ENCODE measurements at places on chromosomes 5 and 9.

- DNase-seq = peak; percentile 85
Observed at GRCh38 chr5:72179028-72179815, 71.9 kb downstream of the MAP1B start.

DNA sequence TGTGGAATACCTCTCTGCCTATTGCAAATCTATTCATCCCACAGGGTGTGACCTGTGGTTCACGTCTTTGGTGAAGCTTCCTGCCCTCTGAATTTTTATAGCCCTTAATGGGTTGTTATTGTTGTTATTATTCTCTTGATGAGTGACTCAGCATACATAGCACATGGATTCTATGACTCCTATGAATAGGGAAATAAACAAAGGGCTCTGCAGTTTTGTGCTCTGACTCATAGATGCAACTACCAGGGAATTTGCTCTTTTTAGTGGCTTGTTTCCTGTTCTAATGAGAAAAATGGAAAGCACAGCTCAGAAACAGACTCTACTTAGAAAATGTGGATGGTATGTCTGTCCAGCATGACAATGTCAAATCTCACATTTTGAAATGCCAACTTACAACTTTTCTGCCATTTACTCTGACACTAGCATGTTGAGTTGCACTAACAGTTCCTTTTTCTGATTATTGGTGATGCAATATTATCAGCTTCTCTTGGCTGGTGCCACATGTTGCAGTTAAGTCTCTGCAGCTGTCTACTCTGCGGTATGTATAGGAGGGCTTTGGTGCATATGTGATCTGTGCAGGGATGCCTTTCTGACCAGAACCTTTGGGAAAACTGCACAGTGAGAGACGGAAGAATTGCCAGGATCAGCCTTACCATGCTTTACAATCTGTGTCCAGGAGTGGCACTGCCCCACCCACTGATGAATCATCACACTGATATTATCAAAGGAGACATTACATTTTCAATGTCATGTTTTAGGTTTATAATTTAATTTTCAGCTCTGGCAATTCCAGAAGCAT is 996.4 kb upstream of the WWC1 start:
- peak; percentile 66 for DNase-seq

DNA sequence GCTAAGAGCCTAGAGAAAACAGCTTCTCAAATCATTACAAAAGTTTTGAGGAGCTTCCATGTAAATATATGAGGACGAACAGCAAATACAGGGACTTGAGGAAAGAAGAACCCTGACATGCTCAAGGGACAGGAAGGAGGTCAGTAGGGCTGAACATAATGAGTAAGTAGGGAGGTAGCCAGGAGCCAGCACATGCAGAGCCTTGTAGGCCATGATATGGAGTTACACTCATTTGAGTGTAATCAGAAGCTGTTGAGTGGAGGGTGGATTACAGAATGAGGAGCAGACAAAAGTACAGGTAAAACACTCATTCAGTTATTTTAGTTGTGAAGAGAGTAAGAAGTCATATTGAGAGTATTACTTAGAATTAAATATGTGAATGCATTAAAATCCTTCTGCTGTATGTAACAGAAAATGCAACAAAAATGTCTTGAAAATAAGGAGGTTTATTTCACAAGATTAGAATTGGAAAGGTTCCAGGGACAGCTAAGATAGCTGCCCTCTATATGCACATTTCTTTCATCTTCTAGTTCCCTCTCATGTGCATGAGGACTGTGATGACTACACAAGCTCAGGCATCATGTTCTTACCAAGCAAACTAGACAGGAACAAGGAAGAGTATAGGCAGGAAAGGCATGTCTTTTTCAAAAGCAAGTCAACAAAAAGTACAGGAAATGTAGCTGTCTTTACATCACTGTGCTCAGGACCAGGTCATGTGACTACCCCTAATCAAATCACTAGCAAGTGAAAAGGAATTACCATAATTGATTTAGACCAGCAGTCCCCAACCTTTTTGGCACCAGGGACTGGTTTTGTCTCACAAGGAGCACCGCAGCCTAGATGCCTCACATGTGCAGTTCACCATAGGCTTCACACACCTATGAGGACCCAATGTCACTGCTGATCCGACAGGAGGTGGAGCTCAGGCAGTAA is 87.2 kb downstream of the TMEM232 start:
- no peak for DNase-seq

DNA sequence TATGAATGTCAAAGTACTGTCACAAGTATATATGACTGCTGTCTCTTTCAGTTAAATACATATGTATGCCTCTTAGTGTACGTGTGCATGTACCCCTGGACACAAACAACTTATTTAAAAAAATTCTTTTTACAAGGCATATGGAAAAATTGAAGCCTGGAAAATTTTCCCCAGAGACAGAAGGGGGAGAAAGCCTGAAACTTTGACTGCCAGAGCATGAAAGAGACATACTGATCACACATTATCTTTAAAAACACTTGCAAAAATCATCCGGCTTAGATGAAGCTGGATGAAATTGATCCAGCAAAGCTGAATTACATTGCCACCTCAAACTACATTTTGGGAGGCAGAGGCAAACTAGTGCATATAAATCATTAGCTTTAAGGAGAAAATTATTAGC is 88.0 kb upstream of the NFIB start:
- DNase-seq = no peak

DNA sequence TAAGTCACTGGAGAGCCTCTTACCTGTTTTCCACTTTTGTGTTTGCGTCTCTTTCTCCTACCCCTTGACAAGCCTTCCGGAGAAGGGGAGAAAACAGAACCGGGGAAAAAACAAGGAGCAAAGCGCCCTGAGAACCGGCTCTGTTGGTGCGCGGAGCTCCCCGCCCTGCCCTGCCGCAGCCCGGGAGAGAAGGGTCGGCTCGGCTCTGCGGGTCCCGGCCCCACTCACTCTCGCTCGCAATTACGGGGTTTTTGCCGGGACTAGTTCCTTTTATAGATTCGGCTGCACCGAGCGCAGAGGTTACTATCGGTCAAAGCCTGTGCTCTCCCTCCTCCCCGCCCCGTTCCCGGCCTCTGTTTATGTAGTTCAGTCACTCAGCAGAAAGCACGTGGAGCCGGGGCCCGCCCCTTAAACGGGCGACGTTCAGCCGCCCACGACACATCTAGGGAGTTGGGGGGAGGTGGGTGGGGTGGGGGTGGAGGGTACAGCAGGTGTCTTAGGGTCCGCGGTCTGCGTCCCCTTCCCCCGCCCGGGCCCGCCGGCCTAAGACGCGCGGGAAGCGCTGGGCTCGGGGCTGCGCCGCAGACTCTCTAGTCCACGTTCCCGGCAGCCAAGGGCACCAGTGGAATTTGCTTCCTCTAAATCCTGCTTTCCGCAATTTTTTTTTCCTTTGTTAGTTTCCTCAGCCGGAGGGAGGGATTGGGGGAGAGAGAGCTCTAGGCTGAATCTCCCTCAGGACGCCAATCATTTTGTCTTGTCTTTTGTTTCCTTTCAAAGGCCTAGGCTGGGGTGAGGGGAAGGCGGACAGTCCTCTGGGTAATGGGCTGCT is at the start of gene ABCA1:
TSS of gene ABCA1 (minus strand) at position 244 of the 829 bp plus-strand sequence. CDS start 24,476 bp downstream, outside the sequence.
- DNase-seq = peak; percentile 89

DNA sequence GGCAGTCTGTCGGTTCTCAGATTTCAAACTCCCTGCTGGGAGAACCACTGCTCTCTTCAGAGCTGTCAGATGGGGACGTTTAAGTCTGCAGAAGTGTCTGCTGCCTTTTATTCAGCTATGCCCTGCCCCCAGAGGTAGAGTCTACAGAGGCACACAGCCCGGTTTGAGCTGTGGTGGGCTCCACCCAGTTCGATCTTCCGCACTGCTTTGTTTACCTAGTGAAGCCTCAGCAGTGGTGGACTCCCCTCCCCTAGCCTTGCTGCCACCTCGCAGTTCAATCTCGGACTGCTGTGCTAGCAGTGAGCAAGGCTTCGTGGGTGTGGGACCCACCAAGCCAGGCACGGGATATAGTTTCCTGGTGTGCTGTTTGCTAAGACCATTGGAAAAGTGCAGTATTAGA is 8.0 kb downstream of the SLC27A6 start:
- DNase-seq = no peak

DNA sequence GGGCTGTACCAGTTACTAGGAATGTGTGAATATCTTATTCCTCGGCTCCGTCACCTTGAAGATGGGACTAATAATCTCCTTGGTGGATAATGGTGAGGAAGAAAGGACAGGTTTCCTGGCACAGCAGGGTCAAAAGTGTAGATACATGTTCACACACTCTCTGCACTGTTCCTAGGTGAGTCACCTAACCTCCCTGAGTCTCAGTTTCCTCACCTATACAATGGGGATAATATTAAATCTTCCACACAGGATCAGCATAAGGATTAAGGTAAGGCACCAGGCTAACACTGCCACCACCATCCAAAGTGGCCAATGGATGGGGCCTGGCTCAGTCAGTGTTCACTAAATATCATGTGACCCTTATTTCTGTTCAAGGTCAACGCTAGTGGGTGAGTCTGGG is 66.9 kb downstream of the PSMB7 start:
- DNase-seq = peak; percentile 22

DNA sequence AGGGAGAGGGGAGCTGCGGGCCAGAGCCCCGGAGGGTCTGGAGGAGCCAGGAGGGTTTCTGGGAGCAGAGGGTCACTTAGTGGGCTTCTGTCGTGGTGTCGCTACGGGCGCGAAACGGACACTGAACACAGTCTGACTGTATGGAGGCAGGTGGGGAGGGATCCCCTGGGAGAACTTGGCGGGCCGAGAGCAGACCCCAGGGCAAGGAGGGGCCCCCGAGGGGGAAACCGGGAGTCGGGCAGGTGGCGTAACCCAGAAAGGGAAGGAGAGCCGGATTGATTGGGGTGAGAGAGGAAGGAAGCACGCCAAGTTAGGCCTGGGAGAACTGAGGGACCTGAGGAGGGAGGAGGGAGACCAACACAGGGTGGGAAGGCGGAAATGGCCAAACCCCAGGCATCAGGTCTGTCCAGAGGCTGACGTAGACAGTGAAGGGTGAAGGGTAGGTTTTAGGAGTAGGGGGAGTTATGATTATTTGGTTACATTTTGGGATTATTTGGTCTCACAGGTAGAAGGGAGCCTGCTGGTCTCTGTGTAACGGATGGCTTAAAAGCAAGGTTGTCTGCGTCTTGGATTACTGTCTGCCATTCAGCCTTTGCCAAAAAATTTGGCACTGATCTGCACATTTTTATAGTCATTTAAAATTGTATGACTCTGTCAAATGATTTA is 3.3 kb upstream of the MSMP start:
- DNase-seq = no peak

- no peak for DNase-seq
Observed at GRCh38 chr9:129505270-129505902, 115.5 kb downstream of the C9orf50 start.

DNA sequence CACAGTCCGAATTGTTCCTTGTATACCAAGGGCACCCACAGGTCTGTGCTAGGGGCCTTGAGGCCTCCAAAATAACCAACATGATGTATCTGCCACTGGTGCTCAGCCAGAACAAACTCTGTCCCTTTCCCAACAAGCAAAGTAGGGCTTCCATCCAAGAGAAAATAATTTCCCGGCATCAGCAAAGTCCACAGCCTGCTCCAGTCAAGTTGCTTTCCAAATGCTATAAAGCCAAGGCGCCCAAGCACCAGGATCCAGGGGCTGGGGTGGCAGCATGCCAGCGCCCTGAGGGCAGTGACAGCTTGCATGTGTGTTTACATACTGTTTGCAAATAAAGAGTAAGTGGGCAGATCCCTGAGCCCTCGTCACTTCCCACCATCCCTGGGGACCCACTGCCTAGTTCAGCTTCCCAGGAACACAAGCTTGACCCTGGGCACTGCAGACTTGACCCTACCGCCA is 155.9 kb downstream of the ERCC6L2 start:
- no peak for DNase-seq

DNA sequence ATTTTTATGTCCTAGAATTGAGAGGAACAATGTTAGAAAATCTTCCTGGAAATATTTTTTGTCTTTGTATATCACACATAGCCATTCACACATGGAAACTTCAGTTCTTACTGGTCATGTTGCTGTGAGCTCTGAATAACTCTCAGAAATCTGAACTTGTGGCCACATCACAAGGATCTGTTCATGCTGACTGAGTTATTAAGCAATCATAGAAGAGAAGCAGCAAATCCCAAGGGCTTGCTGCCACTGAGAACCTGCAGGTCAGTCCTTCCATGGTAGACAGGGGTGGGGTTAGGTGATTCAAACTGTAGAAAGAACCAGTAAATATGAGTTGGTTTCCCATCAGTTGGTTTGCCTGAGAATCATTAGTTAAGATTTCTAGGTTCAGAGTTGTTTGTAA is 27.6 kb downstream of the SGCD start:
- DNase-seq = no peak

DNA sequence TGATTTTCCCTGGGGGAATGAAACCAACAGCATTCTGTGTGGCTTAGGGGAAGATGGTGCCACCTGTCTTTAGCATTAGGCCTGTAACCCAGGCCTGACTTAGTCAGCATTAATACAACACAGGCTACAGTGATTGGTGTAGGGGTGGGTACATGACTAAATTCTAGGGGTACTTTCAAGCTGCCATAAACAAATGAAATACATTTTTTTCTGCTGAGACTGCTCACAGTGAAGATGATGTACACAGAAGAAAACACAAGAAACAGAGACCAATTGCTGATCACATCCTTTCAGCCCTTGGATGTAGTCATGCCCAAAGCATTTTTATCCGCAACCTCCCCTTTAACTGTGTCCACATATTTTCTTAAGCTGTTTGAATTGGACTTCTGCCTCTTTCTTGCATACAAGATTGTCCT is 527.2 kb downstream of the KCTD16 start:
- DNase-seq = no peak

- no peak for DNase-seq
Observed at GRCh38 chr9:129850821-129851550, 15.7 kb downstream of the USP20 start.

GRCh38 chr5:118611332-118611945 is 376.9 kb downstream of the DTWD2 start:
- DNase-seq = no peak

GRCh38 chr5:146041180-146041789 is 64.1 kb downstream of the PLAC8L1 start:
- no peak for DNase-seq

DNA sequence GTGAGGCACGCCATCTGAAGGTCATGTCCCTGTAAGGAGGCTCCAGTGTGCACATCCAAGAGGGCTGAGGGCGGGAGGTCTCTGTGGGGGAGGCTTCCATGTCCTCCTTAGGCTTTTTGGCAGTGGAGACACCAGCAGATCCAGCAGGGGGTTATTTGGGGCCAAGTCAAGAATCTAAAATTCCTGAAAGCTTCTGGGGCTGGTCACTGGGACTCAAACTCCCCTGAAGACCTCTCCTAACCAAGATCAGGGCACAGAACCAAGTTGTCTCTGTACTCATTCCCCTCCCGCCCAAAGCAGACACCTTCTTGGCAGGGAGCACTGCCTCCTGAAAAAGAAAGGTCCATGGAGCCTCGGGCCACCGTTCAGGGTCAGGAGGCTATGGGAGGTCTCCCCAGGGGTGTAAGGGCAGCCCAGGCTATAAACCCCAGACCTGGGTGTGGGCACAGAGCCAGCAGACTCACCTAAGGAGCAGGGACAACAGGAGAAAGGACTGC is 127.4 kb upstream of the ADRA1B start:
- DNase-seq = no peak

- DNase-seq = no peak
Observed at GRCh38 chr5:106154280-106154716, 1516.4 kb downstream of the EFNA5 start.

Data from RWPE2 (cell line).